ENCODE measurements at places on chromosomes 3 and 15. TPM values are rescaled to one million over a fixed set of nuclear protein-coding genes. Genes with fewer than 3 reads are reported as not detected.

GRCh38 chr3:126181398-126181725, 976 bp upstream of the ALDH1L1 start:
- DNase-seq = no peak

The SI gene
- not detected for total RNA-seq

- DNase-seq = no peak
Measured at GRCh38 chr15:34772312-34772711, 17.5 kb upstream of the GJD2 start.

GRCh38 chr3:188786424-188786823, 385.3 kb upstream of the TPRG1 start:
- DNase-seq = no peak

DNA sequence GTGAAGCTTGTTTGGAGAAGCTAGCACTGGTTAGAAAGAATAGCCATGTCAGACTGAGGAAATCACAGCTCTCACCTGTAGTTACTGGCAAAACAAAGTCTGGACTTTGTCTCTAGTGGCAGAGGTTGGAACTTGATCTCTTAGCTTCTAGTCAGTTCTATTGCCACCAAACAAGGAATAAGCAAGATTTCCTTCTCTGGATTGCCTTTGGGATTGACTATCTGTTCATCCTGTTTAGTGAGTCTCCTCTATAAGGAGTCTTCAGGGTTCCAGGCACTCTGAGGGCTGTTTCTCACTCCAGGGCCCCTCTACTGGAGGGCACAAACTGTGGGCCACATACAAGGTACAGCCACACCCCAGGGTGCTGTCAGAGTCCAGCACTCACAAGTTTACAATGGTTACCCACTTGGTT, 426.6 kb upstream of the THBS1 start:
- DNase-seq = no peak

DNA sequence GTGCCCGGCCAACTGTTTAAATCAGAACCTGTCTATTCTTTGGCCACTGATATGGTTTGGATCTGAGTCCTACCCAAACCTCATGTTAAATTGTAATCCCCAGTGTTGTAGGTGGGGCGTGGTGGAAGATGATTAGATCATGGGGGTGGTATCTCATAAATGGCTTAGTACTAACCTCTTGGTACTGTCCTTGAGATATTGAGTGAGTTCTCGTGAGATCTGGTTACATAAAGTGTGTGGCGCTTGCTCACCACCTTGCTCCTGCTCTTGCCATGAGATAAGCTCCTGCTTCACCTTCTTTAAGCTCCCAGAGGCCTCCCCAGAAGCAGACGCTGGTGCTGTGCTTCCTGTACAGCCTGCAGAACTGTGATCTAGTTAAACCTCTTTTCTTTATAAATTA, 42.4 kb downstream of the REC114 start:
- no peak for DNase-seq

The A4GNT gene
- not detected for total RNA-seq

DNA sequence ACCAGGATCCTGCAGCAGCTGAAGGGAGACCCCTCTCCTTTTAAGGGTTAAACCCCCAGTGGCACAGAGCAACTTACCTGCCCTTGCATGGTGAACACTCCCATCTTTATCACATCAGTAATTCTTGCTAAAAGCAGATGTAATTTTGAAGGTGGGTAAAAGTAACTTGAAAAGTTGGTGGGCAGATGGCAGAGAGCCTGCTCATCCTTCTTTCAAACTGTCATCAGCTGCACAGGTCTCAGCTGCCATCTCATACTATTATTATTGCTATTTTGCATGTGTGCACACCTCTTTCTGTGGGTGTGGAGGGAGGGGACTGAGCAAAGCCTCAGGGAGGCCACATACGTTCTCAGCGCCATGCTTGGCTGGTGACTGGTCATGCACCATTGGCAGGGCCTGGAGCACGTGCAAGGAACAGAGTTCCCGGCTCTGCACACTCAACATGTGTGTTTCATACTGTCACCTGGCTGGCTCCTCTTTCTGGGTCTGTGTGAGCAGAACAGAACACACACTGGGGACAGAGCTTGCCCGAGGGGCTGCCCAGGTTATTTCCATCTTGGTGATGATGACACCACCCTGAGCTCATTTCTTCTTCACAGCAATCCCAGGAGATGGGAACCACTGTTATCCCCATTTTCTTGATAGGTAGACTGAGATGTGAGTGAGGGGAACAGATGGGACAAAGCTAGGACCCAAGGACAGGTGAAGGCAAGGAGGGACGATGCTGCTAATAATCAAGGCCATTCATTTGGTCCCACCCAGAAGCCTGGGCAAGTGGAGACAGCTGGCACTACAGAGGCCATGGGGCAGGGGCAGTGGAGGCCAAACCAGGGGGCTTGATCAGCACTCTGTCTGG, 95.8 kb upstream of the KLF13 start:
- no peak for DNase-seq

The ERICH6 gene
- total RNA-seq = not detected

GRCh38 chr15:25408428-25408827, 30.4 kb downstream of the UBE3A start:
- DNase-seq = no peak

DNA sequence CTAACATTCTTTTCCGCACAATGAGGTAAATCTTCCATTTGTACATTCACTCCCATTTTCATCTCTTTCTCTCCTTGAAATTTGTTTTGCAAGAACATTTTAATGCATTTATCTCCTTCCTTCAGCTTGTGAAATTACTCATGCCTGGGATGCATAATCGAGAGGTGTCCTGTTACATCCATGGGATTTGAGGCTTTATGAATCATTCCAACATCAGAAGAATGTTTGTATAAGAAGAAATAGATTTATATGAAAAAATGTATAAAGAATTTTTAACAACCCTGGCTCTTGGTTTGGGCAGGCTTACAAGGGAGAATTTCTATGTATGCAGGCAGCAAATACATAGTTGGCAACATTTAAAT, 93.2 kb upstream of the MBNL1 start:
- no peak for DNase-seq

- DNase-seq = no peak
Measured at GRCh38 chr15:91975241-91975978, 121.9 kb downstream of the SLCO3A1 start.

GRCh38 chr3:189833266-189833665, 202.1 kb downstream of the TP63 start:
- no peak for DNase-seq

DNA sequence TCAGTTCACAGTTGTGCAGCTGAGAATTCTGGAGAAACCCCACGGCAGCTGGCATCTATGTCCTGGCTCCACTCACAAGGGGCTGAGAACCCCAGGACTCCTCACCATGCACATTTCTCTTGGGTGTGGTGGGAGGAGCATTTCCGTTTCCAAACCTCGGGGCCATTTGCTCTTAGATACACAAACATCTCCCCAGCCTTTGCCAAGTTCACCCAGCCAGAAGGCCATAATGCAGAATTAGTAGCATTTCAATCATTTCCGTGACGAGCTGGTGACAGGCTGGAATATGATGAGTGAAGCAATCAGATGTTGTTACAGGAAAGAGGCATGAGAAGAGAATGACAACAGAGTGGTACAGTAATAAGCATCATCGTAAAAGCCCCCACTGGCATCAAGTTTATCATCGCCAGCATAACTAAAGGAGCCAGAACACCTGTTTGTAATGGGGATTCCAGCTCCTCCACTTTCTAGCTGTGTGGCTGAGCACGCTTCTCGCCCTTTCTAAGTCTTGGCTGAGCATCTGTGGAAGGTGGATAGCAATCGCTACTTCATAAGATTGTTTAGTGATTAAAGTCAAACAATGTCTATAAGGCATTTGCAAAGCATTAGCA, 82.0 kb downstream of the LIPC start:
- no peak for DNase-seq

The GPR27 gene
- total RNA-seq = 1.3 TPM

DNA sequence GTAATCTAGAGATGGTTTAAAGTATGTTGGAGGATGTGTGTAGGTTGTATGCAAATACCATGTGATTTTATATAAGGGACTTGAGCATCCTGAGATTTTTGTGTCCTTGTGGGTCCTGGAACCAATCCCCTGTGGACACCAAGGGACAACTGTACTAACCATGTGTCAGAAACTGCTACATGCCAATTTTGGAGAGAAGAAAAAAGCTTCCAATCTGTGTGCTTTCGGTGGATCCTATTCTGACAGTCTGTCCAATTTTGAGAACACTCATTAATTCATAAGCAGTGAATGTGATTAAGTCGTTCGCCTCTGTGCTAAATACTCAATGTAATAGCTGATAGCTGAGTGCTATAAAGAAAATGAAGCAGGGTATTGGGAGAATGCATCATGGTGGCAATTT, 61.6 kb downstream of the RBM6 start:
- no peak for DNase-seq

DNA sequence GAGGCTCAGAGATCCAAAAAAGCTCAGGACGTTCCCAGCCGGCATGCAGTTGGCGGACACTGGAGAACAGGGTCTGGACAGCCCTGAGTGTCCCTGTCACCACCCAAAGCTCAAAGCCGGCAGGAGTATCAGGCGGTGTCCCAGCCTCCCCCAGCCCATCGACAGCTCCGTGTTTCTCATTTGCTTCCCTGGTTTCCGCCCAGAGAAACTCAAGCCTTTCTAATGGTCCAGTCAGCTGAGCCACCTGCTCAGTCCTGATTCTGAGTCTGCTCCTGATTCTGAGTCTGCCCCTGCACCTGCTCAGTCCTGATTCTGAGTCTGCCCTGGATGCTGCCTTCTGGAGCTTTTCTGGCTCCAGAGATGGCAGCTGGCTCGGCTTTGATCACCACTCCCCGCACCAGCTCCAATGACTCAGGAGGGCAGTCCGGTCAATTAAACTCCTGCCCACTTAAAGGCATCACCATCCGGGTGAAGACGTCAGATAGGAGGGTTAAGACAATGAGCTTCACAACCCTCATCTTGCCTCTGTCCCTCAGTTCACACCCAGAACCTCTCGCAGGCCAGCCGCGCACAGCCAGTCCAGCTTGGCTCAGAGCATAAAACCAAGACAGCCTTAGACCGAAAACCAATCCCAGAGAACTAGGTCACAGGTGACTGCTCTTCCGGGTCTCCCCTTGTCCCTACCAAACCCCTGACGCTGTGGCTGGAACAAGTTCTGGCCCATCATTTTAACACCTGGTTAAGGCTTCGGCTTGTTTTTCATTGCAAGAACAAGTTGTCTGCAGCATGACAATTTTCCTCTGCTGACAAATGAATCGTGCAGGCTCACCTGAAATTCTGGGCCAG, 6.8 kb downstream of the PCSK6 start:
- DNase-seq = no peak

Data from thoracic aorta (tissue), 2 donors.